Fibroblast of skin of abdomen (primary cell): ENCODE measurements at places on chromosomes 13 and 19.

DNA sequence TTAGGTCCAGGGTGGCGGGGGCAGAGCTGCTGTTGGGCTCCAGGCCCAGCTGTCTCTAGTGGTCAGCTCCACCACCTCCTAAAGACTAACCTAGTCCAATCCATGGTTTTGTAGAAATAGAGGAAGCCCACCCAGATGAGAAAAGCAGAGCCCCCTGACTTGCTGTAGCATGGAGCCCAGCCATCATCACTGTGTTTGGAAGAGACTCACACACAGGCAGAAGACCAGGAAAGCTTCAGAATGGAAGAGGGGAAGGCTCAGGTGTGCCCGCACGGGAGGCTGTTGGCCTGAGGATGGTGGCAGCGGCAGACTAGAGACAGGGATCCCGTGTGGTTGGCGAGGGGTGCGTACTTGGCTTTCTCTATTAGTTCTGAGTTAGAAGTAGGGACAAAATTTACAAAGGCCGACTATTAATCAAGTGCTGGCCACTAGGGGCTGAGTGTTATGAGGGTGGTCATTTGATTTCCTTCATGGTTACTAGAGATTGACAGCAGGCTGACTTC lies 193.2 kb upstream of the SOX1 start:
- DNase-seq: no peak

GRCh38 chr13:65727070-65727469 lies 1503.1 kb downstream of the PCDH9 start:
- DNase-seq: no peak

DNA sequence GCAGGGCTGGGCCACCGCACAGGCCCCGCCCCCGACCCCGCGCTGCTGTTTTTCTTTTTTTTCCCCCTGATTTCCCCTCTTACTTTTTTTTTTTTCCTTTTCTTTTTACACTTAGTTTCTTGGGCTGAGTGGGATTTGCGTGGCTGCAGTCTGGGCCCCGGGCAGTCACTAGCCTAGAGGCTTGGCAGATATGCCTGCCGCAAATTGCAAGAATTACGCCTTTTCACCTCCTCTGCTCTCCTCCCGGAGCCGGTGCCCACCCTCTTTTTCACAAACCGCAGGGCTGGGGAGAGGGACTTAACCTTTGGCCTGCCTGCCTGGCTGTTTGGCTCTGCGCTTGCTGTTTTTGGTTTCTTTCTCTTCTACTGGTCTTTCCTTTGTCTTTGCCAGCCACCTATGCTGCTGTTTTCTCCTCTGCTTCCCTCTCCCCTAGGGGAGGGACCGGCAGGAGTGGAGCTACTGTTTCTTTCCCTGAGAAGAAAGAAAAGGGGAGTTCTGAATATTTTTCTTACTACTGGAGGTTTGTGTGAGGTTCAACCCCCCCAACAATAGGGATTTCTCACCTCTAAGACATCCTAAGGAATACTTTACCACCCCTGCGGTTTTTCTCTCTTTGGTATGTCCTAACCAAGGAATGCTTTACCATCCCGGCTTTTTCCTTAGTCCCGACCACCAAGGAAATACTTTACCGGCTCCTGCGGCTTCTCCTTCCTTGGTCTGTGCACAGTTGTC lies 11.0 kb downstream of the ZNF552 start:
- DNase-seq: peak; percentile 98

- DNase-seq: no peak
Measured at GRCh38 chr19:3852177-3852511, 16.7 kb downstream of the ZFR2 start.

- no peak for DNase-seq
Measured at GRCh38 chr19:23542562-23542961, 144.4 kb downstream of the ZNF675 start.

GRCh38 chr19:36773223-36773579 lies 594 bp upstream of the ZNF850 start:
- DNase-seq: no peak
